ENCODE measurements at places on chromosomes 4 and X.

- DNase-seq, result no peak
Observed at GRCh38 chr4:74942918-74943253, 10.0 kb downstream of the PARM1 start.

DNA sequence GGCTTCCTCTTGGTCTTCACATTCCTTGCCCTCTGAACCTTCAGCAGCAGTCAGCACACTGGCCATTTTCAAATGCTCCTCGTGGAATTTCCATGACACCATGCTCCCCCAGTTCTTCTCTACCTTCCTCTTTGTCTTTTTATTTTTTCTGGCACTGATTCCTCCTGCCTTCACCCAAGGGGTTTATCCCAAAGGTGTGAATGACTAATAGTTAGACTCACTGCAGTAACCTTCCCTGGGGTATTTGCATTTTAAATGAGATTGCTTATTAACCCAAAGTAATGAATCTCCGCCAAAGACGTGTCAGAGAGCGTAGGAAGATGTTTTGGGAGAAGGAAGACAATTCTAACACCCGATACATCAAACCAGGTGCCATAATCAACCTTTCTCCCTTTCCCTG is 36.2 kb downstream of the CD40LG start:
- DNase-seq, result no peak

GRCh38 chrX:109374262-109374960 is 107.5 kb downstream of the GUCY2F start:
- DNase-seq, result no peak

GRCh38 chr4:7003176-7003878 is 39.8 kb upstream of the TADA2B start:
- DNase-seq, result no peak

DNA sequence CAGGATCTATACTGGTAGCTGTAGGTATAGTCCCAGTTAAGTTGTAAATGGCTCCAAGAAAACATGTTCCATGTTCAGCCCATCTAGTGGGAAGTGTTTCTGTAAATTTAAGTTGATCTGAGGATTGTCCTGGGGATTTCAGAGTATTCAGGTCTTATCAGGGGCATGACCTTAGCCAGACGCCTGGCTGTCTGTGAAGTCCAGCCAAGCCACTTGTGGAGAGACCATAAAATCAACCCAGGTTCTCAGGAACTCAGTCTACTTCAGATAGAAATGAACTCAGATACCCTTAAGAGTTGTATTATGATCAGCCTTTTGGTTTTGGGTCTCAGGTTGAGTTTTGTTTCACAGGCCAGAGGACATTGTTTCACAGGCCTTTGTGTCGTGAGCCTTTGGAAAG is 95.9 kb downstream of the EGF start:
- DNase-seq, result no peak

GRCh38 chr4:121156822-121157769 is 7.0 kb downstream of the TNIP3 start:
- no peak for DNase-seq

GRCh38 chr4:102598086-102598761 is 97.1 kb downstream of the NFKB1 start:
- no peak for DNase-seq

DNA sequence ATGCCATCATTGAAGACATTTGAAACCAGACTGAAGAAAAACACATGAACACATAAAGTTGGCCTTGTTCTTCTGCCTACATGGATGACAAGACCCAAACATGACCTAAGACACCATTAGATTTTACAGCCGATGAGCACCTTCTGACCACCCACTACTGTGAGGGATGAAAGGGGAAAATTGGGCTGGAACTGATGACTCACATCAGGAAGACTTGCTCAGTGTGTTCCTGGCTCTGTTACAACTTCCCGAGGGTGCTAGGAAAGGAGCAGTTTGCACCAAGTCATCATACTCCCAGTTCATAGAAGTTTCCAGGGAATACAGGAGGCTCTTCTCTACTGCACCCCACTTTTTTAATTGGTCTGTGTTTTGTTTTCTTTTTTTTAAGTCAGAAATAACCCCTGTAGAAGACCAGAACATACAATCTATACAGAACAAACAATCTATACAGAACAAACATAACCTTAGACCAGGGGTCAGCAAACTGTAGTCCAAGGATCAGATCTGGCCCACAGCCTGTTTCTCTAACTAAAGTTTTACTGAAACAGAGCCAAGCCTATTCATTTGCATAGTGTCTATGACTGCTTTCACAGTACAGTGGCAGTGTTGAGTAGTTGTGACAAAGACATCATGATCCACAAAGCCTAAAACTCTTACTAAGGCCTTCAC is 25.3 kb downstream of the BTC start:
- no peak for DNase-seq

DNA sequence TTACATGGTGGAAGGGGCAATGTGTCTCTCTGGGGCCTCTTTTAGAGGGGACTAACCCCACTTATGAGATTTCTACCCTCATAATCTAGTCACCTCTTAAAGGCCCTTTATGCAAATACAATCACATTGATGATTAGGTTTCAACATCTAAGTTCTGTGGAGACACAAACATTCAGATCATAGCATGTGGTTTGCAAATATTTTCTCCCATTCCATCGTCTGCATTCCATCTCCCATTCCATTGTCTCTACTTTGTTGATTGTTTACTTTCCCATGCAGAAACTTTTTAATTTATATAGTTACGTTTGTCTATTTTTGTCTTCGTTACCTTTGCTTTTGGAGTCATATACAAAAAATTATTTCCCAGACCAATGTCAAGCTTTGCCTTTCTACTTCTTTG is 927.5 kb upstream of the INTU start:
- DNase-seq, result no peak

GRCh38 chr4:10158333-10158942 is 41.8 kb upstream of the WDR1 start:
- DNase-seq, result no peak

GRCh38 chr4:127139788-127140286 is 492.9 kb upstream of the INTU start:
- DNase-seq, result no peak

Measured in T-helper 22 cell (primary cell).